Stimulated activated CD4-positive, alpha-beta T cell treated with anti-CD3 and anti-CD28 coated beads, Interleukin-1b, Interleukin-23, amount 100 ng/mL, for 1 hour (primary cell): ENCODE measurements at places on chromosomes 2 and 18.

GRCh38 chr18:46324087-46324955 is 220.1 kb downstream of the HAUS1 start:
- DNase-seq: no peak

DNA sequence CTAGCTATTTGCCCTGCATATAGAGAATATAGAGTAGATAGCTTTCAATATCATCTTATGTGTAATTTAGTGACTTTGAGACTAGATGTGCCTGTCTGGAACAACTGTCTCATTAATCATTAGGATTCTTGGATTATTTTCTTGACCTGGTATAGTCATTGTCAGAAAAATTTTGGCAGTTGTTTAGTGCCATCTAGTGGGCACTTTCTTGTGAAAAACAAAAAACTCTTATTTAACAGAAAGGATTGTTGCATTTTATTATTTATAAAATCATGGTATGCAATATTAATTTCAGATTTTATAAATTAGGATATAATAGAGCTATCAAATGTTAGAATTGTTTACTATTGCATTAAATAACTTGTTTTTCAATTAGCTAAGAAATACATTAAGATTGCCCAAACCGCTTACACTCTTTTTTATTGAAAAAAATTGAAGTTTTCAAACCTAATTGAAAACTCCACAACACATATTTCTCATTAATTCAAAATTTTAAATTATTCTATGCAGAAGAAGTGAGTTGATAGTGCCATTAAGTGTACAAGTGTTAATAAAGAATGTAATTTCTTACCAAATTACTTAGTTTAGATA is 80.3 kb downstream of the DYNAP start:
- no peak for DNase-seq

- no peak for DNase-seq
Observed at GRCh38 chr2:142989273-142990204, 112.1 kb downstream of the KYNU start.

GRCh38 chr2:193276069-193276468 is 1081.3 kb upstream of the TMEFF2 start:
- no peak for DNase-seq

- DNase-seq: no peak
Observed at GRCh38 chr2:120825370-120826259, 89.9 kb downstream of the GLI2 start.

DNA sequence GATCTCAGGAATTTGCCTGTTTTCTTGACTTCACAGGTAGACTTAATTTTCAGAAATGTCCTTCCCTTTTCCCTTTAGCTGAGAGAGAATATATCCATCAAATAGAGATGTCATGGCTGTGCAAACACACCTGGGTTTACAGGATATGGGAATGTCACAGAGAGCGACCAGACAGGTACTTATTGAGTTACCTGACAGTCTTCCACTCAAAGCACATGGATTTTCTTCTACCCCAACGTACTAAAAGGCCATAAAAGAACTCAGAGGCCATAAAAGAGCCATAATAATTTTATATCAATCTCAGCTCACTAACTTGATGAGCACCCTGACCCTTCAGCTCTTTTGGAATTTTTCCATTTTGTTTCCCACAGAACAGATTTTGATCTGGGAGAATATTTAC is 5.3 kb upstream of the DTNA start:
- DNase-seq: no peak

DNA sequence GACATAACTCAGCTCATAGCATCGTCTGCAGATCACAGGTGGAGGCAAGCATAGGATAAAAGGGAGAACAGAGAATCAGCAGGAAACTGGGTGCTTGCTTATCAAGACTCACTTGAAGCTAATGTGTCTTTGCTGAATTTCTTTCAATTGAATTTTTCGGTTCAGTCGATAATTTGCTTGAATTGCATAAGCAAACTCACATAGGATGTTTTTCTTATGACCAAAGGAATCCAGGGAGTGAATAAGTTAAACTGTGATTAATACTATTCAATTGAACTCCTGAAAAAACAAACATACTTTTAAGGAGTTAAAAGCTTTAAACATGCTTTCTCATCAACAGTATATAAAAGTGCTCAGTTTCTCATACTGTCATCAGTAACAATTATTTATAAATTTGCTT is 707.1 kb upstream of the ACVR2A start:
- DNase-seq: no peak

GRCh38 chr2:133452583-133452982 is 115.7 kb downstream of the NCKAP5 start:
- DNase-seq: no peak

GRCh38 chr2:134836986-134837385 is 1.4 kb upstream of the ACMSD start:
- no peak for DNase-seq

GRCh38 chr2:7924023-7924762 is 757.7 kb upstream of the ID2 start:
- DNase-seq: no peak

- no peak for DNase-seq
Observed at GRCh38 chr2:160419776-160420505, 73.7 kb downstream of the RBMS1 start.

- DNase-seq: no peak
Observed at GRCh38 chr2:180662941-180663471, 317.4 kb upstream of the UBE2E3 start.

GRCh38 chr2:163345795-163346573 is 389.8 kb downstream of the FIGN start:
- DNase-seq: no peak

GRCh38 chr2:26721115-26722032 is 28.9 kb downstream of the KCNK3 start:
- DNase-seq: no peak

DNA sequence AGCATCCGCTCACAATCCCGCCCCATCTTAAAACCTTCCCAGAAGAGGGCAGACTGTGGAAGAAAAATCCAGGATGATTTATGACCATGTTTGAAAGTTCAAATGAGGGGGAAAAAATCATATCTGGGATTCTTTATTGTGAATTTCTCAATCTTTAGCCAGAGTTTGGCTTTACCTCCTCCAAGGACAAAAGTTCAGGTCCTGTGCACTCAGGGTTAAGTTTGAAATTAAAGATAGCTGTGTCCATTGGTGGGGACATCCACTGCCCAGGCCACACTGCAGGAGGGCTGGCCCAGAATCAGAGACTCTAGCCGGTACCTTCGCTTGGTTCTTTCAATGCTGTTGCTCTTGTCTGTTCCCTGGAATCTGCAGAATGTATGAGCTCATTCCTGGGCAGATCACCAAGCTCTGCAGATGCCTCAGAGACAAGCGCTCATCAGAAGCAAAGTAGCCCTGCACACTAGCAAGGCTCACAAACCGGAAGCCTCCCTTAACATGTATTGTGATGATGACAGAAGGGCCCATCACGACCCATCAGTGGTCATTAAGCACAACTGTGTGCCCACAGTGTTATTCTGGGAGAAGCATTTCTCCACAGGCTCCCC is 375.3 kb upstream of the KLHL29 start:
- DNase-seq: no peak

DNA sequence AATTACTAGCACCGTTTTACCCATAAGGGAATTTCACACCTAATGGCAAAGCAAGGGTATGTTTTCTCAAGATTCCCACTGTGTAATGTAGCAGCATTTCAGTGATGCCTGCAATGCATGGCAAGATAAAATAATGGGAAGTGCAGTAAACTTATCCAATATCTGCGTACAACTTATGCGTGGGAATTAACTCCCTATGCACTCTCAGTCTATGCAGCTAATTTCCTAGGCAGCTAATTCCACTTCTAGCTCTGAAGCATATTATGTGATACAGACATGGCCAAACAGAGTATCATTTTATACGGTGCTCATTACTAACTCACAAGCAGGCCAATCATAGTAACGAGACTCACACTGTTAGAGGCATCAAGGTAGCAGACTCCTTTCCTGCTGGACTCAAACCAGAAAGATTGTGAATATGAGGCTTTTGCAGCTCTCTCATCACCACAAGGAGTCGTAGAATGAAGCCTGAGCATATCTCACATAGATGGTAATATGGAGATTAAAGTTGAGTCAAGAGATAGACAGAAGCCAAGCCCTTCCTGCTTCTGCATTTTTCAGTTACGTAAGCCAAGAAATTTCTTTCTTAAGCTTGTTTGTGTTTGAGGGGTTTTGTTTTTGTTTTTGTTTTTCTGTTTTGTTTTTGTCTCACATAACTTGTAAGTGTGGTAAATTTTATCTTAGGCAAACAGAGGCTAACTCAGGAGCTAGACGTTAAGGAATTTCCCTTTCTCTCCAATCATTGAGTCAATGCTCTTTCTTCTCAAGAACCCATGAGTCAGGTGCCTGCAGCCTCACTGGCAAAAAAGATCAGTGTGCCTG is 34.8 kb upstream of the ITGAV start:
- no peak for DNase-seq

DNA sequence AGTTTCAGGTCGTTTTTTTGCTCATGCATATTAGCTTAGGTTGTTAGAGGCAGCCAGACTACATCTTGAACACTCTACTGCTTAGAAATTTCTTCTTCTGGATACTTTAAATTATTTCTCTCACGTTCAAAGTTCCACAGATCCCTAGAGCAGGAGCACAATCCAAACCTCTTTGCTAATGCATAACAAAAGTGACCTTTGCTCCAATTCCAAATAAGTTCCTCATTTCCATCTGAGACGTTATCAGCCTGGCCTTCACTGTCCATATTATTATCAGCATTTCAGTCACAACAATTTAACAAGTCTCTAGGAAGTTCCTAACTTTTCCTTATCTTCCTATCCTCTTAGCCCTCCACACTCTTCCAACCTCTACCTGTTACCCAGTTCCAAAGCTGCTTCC is 50.4 kb upstream of the ERMN start:
- no peak for DNase-seq

GRCh38 chr2:1546023-1546591 is 132.8 kb downstream of the TPO start:
- DNase-seq: no peak

DNA sequence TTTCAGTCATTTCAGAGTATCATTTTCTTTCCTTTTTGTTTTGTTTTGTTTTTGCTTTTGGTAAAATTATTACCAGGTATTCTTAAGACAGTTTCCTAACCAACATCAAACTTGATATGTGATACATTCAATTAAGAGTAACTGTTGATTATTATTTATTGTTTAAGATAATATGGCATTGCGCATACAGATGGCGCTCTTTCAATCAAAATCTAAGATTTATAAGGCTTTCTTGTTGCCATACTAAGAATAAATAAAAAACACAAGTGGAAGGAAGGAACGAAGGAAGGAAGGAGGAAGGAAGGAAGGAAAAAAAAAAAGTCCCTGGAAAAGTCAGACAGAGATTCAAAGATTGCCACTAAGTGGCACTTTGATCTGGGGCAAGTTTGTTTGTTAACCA is 1308.7 kb upstream of the FAM98A start:
- no peak for DNase-seq

GRCh38 chr18:966759-967576 is 62.3 kb downstream of the ADCYAP1 start:
- no peak for DNase-seq

- DNase-seq: no peak
Observed at GRCh38 chr18:38353149-38353548, 787.6 kb upstream of the CELF4 start.

- DNase-seq: no peak
Observed at GRCh38 chr18:23932385-23933067, 82.0 kb upstream of the TTC39C start.

DNA sequence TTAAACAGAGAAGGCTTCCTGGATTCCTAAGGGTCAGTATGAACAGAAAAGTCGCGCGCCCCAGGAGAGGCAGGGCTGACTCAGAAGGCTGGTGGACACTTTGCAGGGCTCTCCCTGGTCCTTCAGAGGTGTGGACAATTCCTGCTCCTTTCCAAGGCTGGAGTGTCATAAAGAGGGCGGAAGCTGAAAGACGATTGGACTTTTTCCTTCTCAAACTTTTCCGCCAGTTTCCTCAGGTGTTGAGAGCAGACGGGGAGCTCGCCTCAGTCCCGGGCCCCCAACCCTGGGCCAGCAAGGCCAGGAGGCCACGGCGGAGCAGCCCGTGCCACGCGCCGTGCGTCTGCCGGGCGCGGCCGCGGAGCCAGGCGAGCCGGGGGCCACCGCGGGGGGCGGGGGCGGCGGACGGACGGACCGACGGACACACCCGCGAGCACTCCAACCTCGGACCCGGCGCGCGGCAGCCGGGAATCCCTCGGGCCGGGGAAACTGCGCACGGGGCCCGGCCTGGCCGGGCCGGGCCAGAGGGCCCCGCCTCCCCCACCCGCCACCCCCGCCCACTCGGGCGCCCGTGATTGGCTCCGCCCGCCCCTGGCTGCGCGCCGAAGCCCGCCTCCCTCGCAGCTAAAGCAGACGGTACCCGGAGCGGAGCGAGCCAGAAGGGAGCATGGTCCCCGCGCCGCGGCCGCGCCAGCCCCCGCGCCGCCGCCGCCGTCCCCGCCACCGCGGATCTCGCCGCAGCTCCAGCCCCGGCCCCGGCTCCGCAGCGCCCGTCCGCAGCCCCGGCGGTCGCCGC is at the start of gene KLHL29:
KLHL29 (plus strand) TSS at position 629 of the 793 bp plus-strand sequence. CDS start 177,018 bp downstream, outside the sequence.
- peak; percentile 28 for DNase-seq

DNA sequence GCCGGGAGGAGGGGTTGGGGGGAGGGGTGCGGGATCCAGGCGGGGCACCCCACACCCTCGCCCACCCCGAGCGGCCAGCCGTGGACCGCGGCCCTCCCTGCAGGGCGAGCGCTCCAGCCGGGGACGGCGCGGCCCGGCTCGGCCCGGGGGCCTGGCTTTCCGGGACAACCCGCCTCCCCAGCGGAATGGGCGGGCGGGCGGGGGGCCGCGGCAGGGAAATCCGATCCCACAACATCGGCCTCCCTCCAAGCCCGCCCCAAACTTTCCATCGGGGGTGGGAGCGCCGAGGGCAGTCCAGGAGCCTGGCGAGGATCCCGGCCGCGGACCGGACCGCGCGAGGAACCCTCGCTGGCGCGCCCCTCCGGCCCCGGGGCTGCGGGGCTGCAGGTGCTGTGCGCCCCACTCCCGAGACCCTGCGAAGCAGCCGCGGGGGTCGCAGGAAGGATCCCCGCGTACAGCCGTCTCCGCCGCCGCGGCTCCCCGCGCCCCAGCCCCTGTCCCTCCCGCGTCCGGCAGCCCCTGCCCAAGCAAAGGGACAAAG is 529 bp downstream of the SEMA4C start:
- no peak for DNase-seq

GRCh38 chr2:156986339-156986988 is 271.0 kb upstream of the GALNT5 start:
- no peak for DNase-seq

DNA sequence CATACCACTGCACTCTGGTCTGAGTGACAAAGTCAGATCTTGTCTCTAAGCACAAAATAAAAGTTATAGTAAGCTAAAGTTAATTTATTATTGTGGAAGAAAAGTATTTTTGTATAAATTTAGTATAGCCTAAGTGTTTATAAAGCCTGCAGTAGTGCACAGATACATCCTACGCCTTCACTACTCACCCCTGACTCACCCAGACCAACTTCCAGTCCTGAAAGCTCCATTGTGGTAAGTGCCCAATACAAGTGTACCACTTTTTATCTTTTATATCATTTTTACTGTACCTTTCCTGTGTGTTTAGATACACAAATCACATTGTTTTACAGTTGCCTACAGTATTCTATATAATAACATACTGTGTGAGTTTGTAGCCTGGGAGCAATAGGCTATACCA is 57.5 kb downstream of the UBE2E3 start:
- DNase-seq: no peak

DNA sequence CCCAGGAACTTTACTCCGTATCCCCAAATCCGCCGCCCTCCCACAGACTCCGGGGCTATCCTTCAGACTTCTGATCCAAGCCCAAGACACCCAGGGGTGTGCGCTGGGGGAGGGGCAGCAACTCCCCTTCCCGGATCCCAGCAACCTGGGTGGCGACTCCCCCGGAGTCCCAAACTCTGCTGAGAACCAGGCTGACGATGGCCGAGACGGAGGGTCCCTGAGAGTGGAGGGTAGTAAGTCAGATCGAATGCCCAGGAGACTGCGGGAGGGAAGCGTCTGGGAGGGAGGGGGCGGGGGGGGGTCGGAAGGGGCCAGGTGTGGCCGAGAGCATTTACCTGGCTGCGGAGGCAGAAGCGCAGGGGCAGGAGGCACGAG is 7.0 kb upstream of the TNS1 start:
- no peak for DNase-seq
